ENCODE measurements at places on chromosomes 6 and 20. TPM values are rescaled to one million over a fixed set of nuclear protein-coding genes. Genes with fewer than 3 reads are reported as not detected.

- no peak for DNase-seq
These were observed 29.3 kb upstream of the PRDM1 start for GRCh38 chr6:106056746-106057390.

GRCh38 chr6:143023695-143024094, 37.0 kb upstream of the AIG1 start:
- DNase-seq, result no peak

DNA sequence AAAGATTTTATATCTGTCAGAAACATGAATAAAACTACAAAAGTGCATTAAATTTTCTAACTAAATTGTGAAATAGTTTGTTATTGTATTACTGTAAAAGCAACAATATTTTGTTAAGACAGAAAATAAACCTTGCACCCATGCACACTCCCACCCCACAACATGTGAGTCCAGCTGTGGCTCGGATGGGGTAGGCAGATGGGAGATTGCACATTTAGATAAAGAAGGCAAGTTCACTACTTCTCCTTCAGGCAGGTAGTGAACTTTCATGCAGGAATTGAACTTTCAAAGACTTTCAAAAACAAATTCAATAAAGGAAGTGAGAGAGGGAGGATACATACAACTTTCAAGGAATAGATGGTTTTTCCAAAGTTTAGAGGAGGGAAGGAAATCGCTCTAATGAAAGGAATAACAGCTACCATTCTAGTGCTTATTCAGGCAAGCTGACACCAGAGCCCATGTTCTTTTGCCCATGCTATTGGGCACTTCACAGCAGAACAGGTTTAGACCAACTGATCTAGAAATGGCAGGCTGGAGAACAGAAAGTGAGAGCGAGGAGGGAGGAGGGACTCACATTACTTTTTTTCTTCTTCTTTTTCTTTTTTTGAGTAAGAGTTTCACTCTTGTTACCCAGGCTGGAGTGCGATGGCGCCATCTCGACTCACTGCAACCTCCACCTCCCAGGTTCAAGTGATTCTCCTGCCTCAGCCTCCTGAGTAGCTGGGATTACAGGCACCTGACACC, 28.5 kb downstream of the SF3B5 start:
- DNase-seq, result no peak

Gene SEMG1
- total RNA-seq, result 2.0 TPM

Gene SLC17A3
- not detected for total RNA-seq

DNA sequence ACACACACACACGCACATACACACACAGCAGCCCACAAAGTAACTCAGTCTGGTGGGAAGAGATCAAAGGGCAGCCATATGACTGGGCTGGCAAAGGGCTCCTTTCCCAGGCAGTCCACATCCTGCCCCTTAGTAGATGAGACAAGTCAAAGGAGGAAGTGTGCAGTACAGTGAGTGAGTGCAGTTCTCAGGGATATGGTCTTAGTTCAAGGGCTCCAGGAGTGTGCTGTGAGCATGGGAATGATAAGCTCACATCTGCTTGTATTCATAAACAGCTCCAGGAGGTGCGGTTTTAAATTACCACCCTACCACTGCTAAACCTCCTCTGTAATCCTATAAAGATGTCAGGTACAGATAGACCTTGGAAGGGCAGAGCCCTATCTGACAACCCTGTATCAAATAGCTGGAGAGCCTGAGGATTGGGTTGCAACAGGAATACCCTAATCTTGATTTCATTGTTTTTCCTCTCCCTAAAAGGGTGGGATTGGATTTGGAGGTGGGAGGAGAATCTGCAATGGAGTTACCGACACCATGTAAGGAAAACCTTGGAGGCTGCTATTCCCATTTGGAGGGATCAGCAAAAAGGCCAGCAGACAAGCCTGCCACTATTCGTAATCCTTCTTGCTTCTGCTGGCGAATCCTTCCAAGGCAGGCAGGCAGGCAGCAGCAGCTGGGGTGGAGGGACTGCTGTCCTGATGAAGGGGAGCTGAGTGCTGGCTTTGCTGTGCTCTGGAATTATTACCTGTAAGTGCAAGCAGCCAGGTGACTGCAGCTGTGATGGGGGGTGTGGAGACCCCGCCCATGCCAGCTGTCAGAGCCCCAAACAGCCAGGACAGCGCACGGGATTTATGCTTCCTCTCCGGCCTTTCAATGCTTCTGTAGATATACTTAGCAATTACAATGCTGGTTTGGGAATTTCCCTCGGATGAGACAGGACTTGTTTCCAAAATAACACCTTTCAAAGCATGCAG, 342.7 kb downstream of the PRL start:
- no peak for DNase-seq

Gene PSORS1C2
- total RNA-seq, result 0.31 TPM

DNA sequence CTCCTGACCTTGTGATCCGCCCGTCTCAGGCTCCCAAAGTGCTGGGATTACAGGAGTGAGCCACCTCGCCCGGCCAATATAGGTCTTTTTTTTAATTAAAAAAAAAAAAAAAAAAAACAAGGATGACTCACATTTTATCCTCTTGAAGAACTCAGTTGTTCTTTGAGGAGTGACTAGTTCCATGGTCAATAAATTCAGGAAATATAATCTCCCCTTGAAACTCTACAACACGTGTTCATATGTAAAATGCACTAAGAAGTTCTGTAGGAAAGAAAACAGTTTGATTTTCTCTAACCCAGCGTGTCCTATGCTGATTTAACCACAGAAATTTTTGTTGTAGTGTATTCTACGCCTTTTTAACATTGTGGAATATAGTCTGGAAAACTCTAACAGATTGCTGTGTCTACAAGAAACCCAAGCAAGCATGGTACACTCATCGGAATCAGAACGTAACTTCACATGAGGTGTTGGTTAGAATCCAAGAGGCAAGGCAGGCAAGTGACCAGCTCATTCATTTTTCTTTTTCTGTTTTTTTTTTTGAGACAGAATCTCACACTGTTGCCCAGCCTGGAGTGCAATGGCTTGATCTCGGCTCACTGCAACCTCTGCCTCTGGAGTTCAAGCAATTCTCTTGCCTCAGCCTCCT, 79.0 kb upstream of the ZNF217 start:
- no peak for DNase-seq

DNA sequence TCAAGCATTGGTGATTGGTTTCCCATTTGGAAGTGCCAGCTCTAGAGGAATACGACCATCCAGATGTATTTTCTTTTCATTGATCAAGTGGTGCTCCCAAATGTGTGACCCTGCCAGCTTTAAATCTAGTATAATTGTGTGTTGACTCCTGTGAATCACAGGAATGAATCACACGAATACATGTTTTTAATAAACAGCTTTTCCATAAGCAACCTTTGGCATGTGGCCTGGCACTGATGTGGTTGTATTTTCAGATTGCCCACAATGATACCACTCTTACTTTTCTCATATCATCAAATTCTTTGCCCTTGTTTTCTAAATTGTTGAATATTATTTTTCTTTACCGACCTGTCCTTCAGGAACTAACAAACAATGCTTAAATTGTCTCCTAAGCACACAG, 367 bp downstream of the GSTA3 start:
- DNase-seq, result no peak

GRCh38 chr6:5811997-5812396, 194.7 kb downstream of the NRN1 start:
- DNase-seq, result no peak

DNA sequence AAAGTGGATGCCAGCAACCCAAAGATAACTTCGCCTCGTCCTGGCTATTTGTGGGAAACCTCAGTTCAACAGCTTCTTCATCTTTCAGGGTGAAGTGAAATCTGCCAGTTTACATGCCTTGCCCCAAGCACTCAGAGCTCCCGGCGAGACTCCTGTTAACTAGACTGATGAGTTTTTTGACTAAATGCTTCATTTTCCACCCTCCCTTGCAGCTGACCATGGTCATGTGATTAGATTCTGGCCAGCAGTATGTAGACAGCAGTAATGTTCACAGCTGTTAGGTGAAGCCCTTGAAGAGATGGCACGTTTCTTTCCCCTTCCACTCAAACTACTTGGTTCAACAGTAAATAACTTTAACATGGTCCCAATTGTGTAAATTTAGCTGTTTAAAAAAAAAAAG, 718.8 kb upstream of the FLRT3 start:
- no peak for DNase-seq

DNA sequence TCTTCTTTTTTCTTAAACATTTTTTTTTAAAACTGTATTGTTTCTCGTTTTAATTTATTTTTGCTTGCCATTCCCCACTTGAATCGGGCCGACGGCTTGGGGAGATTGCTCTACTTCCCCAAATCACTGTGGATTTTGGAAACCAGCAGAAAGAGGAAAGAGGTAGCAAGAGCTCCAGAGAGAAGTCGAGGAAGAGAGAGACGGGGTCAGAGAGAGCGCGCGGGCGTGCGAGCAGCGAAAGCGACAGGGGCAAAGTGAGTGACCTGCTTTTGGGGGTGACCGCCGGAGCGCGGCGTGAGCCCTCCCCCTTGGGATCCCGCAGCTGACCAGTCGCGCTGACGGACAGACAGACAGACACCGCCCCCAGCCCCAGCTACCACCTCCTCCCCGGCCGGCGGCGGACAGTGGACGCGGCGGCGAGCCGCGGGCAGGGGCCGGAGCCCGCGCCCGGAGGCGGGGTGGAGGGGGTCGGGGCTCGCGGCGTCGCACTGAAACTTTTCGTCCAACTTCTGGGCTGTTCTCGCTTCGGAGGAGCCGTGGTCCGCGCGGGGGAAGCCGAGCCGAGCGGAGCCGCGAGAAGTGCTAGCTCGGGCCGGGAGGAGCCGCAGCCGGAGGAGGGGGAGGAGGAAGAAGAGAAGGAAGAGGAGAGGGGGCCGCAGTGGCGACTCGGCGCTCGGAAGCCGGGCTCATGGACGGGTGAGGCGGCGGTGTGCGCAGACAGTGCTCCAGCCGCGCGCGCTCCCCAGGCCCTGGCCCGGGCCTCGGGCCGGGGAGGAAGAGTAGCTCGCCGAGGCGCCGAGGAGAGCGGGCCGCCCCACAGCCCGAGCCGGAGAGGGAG, 580 bp downstream of the VEGFA start:
- DNase-seq, result no peak

Gene PDYN
- 0.59 TPM for total RNA-seq

DNA sequence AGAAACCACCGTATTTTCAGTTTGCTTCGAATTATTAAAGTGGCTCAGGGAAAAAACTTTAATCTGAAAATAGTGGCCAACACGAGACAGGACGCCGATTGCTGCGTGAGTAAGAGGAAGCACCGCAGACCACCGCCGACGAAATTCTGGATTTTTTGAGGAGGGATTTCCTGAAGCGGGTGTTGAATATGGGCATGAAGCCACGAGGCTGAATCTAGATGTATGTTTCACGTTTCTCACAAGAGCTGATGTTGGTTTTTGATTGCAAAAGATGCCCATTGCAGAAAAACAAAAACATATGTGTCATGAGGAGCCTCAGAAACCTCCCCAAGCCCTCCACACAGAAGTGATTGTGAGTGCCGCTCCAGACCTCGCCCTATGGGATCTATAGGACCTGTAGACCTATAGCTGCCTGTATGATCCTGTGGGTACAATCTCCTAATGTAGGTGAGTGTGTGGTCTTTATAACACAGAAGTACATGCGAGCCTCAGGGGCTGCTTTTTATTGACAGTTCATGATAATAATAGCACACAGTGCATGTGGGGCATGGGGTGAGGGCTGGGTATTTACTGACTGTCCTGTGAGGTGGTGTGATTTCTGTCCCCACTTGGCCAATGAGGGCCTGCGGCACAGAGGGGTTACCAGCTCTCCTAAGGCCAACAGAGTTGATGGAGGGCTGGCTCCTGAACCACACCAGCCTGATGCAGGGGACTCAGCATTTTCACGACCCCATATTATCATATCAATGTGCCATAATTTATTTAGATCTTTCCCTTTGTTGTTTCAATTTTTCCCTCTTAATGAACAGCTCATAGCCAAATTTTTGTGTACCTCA, 243.9 kb downstream of the DLL1 start:
- DNase-seq, result no peak

DNA sequence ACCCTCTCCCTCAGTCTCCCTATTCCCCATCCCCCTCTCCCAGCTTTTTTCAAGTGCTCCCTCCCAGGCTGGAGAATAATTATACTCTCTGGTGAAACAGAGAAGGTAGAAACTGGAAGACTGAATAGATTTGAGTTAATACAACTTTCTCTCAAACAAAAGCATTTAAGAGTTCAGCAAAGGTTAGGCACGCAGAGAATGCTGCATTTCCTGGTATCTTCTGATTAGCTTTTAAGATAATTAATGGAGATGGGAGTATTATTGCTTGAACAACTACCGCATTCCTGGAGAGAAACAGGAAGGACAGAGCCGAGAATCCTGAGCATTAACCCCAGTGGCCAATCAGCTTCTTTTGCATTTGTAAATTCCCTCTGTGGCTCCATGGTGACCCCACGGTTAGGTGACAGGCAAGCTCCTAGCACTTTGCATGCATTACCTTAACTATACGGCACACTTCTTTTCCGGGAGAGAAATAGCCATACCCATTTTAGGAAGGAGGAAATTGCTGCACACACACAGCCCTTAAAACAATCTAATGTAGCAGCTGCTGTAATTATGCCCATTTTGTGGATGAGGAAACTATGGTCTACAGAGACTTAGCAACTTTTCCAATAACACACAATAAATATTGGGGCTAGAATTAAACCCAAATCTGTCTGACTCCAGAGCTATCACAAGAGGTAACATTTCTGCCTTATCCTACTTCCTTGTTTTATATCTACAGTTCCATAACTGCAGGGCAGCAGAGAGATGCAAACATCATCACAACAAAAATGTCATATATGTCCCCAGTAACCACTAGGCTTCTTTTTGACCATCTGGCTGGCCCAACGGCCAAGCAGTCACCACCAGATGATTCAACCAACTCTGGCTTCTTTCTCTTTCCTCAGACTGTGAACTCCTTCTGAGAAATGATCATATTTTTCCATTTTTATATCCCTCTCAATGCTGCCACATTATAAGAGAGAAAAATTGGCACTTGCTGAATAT, 169.9 kb downstream of the CD24 start:
- DNase-seq, result peak; percentile 72

Gene ELOVL2
- total RNA-seq, result 0.46 TPM

- DNase-seq, result no peak
These were observed 4.0 kb upstream of the TRAM2 start for GRCh38 chr6:52580905-52581304.

Data from H9 (cell line).